ENCODE measurements at places on chromosomes 6 and 20.

DNA sequence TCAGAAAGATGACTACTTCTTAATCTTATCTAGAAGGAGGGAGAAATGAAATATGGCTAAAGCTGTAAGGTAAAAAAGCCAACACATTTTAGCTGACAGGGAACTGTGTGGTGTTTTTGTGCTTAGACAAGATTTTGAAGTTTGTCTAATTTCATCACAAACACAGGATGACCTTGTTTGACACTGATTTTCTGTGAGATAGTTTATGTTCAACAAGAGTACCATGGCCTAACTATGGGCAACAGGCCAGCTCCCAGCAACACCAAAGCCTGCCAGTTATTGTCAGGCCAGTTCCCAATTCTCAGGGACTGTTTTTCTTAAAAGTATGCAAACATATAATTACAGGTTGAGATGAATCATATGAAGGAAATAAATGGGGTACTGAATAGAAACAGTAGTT, 5.5 kb upstream of the ABCF1 start:
- no peak for DNase-seq

- DNase-seq = peak; percentile 51
Measured at GRCh38 chr6:40845553-40845952, 193.5 kb downstream of the UNC5CL start.

GRCh38 chr6:44269178-44269920, 901 bp upstream of the TMEM151B start:
- no peak for DNase-seq

- DNase-seq = no peak
Measured at GRCh38 chr6:126811321-126811720, 307.1 kb upstream of the RSPO3 start.

DNA sequence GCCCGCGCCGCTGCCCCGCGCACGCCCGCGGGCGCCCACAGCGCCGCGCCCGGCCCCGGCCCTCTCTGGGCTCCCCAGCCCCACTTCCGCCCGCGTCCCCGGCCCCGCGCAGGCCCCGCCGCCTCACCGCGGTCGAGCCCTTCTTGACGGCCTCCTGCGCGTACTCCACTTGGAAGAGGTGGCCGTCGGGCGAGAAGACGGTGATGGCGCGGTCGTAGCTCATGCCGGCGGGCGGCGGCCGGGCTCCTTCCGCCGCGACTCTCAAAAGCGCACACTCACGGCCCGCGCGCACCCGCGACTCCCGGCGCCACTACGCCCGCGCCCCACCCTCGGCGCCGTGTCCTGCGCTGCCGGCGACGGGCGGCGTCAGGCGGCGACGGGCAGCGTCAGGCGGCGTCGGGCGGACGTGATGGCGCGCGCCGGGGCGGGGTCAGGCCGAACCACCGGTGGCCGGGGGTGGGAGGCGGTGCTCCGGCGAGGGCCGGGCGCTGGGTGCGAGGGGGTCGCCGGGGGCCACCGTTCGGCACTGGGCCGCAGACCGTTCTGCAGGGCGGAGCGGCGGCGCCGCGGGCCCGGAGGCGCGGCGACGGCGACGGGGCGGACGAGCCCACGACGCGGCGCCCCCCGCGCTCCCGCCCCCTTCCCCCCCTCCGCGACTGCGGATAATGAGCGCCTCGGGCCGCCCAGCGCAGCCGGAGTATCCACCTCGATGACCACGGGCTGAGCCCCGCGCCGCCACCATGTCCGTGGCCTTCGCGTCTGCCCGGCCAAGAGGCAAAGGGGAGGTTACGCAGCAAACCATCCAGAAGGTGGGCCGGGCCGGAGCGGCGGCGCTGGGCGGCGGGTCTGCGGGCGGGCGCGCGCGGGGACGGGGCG, at the start of the genes PSMA7 and SS18L1:
Gene PSMA7, minus strand, starts transcription at position 314 of the 876 bp plus-strand sequence. Its CDS starts 91 bp downstream, at position 223.
Gene SS18L1, plus strand, starts transcription at position 689 of the 876 bp plus-strand sequence. Its CDS starts 52 bp downstream, at position 741.
- peak; percentile 82 for DNase-seq

GRCh38 chr6:161908872-161909271, 635.0 kb upstream of the AGPAT4 start:
- DNase-seq = no peak

DNA sequence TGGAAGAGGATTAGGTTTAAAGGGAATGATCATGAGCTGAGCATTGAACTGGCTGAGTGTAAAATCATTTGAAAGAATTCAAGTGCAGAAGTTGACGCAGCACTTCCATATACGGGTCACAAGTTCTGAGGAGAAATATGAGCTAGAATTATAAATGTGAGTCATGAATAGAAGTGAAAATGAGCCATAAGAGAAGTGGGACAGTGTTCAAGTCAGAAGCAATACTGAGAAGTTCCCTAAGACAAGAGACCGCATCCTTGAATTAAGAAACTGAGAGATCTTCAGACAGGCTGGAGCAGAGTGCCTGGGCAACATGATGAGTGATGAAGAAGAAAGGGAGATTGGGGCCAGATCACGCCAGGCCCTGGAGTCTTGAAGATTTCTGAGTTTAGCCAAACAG, 209.7 kb downstream of the TBX18 start:
- DNase-seq = no peak
